Activated naive CD8-positive, alpha-beta T cell treated with anti-CD3 and anti-CD28 coated beads, Interleukin-2, amount 10 ng/mL, durations not matched to agents 7 days and 5 days (primary cell): ENCODE measurements at places on chromosomes 16 and 17.
A peak's percentile ranks its signal among the peaks of the same experiment; 100 is the strongest.

- peaks cover 10% of the 10 kb centered on the region for H3K4me1 ChIP-seq
- DNase-seq = no peak
- H3K4me3 ChIP-seq = no peak overlapping the region
- peaks cover 1% of the 10 kb centered on the region for H3K36me3 ChIP-seq
- H3K27me3 ChIP-seq = peaks cover 16% of the 10 kb centered on the region
Observed at GRCh38 chr17:30597776-30598288, 120.6 kb downstream of the GOSR1 start.

GRCh38 chr16:88315543-88316105 lies 67.1 kb upstream of the ZNF469 start:
- no peaks in the 10 kb centered on the region for H3K4me1 ChIP-seq
- peaks cover 2% of the 10 kb centered on the region for H3K27me3 ChIP-seq

DNA sequence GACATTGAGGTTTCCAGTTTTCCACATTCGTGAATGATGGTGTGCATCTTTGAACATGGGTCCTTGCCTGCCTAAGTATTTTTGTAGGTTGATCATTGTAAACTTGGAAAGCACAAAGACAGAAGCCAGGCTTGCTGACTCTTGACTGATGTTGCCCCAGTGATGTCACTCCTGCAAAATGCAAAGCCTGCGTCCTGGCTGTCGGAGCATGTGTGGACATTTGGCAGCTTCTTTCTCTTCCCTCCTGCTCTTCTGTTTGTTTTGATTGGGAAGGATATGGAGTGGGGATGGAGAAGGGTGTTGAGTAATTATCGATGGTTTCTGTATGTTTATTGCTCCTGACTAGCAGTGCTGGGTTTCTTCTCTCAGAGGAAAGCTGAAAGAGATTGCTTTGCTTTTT lies 3.2 kb downstream of the NDE1 start:
- peak overlapping the region; percentile 42 for H3K27ac ChIP-seq
- H3K36me3 ChIP-seq = peaks cover 31% of the 10 kb centered on the region
- no peak for DNase-seq
- H3K4me3 ChIP-seq = peak overlapping the region; percentile 100
- H3K4me1 ChIP-seq = peaks cover 42% of the 10 kb centered on the region
- H3K27me3 ChIP-seq = no peaks in the 10 kb centered on the region

- peak; percentile 75 for DNase-seq
- no peaks in the 10 kb centered on the region for H3K36me3 ChIP-seq
- H3K4me1 ChIP-seq = peaks cover 12% of the 10 kb centered on the region
- no peak overlapping the region for H3K27ac ChIP-seq
- peaks cover 63% of the 10 kb centered on the region for H3K27me3 ChIP-seq
- H3K4me3 ChIP-seq = peak overlapping the region; percentile 70
Observed at GRCh38 chr17:61409301-61410112, 9.9 kb downstream of the TBX2 start.

DNA sequence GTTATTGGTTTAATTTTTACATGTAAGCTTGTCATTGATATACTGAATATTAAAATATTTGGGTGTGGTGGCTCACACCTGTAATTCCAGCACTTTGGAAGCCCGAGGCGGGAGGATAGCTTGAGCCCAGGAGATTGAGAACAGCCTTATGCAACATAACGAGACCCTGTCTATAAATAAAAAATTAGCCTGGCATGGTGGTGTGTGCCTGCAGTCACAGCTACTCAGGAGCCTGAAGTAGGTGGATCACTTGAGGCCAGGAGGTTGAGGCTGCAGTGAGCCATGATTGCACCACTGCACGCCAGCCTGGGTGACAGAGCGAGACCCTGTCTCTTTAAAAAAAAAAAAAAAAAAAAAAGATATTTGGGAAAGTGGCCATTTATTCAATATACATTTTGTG lies 32.3 kb downstream of the NFAT5 start:
- peaks cover 5% of the 10 kb centered on the region for H3K4me1 ChIP-seq
- H3K4me3 ChIP-seq = no peak overlapping the region
- H3K36me3 ChIP-seq = peaks cover 16% of the 10 kb centered on the region
- no peak for DNase-seq
- H3K27me3 ChIP-seq = no peaks in the 10 kb centered on the region
- H3K27ac ChIP-seq = no peak overlapping the region

DNA sequence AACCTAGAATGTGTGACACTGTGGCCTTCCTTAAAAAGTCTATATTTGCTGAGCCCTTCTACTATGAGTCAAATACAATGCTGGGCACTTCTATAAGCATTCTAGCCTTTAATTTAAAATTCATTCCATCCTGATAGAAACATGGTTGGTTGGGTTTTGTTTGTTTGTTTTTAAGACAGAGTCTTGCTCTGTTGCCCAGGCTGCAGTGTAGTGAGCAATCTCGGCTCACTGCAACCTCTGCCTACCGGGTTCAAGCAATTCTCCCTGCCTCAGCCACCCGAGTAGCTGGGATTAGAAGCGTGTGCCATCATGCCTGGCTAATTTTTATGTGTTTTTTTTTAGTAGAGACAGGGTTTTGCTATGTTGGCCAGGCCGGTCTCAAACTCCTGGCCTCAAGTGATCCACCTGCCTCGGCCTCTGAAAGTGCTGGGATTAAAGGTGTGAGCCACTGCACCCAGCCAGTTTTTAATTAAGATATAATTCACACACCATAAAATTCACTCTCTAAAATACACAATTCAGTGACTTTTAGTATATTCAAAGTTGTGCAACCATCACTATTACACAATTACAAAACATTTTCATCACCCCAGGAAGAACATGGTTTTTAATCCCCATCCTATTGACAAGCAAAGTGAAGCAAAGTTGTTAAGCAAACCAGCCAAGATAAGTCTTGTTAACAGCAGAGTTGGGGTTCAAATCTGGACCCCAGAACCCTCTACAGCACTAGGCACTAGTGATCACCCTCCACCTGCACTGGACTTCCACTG lies 42.8 kb downstream of the CMTM4 start:
- peaks cover 19% of the 10 kb centered on the region for H3K4me1 ChIP-seq
- no peaks in the 10 kb centered on the region for H3K36me3 ChIP-seq
- peaks cover 6% of the 10 kb centered on the region for H3K27me3 ChIP-seq
- H3K27ac ChIP-seq = no peak overlapping the region
- no peak overlapping the region for H3K4me3 ChIP-seq

- peaks cover 17% of the 10 kb centered on the region for H3K36me3 ChIP-seq
- no peak for DNase-seq
- H3K4me1 ChIP-seq = peaks cover 9% of the 10 kb centered on the region
- H3K27ac ChIP-seq = no peak overlapping the region
Observed at GRCh38 chr17:606508-607250, 108.0 kb downstream of the VPS53 start.

DNA sequence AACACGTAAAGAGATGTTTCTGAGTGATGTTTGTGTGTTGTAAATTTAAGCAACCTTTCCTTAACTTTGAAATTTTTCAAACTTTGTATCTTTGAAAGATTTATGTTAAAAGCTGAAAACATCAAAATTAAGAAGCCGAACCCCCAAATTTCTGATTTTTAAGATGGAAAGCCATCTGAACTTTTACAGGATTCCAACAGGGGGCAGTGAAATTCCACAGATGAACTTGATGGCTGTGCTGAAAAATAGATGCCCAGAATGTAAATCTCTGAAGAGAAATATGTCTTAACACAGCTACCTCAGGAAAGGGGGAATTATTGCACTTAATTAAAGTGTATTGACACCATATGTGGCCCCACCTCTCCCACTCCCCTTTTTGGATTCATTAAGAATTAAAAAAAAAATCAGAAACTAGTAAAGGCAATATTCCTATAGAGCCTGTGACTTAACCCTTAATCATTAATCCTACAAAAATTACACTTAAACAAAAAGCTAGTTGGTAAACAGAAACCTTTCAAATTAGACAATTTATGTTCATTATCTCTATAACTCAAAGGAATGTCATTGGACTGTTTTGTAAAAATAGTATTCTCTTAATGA lies 597.9 kb downstream of the KCNJ2 start:
- no peaks in the 10 kb centered on the region for H3K36me3 ChIP-seq
- H3K4me1 ChIP-seq = no peaks in the 10 kb centered on the region
- H3K4me3 ChIP-seq = no peak overlapping the region
- no peak overlapping the region for H3K27ac ChIP-seq
- DNase-seq = no peak
- no peaks in the 10 kb centered on the region for H3K27me3 ChIP-seq

- no peaks in the 10 kb centered on the region for H3K4me1 ChIP-seq
- no peak for DNase-seq
- H3K4me3 ChIP-seq = no peak overlapping the region
- H3K36me3 ChIP-seq = no peaks in the 10 kb centered on the region
Observed at GRCh38 chr16:22739077-22739476, 74.9 kb upstream of the HS3ST2 start.

DNA sequence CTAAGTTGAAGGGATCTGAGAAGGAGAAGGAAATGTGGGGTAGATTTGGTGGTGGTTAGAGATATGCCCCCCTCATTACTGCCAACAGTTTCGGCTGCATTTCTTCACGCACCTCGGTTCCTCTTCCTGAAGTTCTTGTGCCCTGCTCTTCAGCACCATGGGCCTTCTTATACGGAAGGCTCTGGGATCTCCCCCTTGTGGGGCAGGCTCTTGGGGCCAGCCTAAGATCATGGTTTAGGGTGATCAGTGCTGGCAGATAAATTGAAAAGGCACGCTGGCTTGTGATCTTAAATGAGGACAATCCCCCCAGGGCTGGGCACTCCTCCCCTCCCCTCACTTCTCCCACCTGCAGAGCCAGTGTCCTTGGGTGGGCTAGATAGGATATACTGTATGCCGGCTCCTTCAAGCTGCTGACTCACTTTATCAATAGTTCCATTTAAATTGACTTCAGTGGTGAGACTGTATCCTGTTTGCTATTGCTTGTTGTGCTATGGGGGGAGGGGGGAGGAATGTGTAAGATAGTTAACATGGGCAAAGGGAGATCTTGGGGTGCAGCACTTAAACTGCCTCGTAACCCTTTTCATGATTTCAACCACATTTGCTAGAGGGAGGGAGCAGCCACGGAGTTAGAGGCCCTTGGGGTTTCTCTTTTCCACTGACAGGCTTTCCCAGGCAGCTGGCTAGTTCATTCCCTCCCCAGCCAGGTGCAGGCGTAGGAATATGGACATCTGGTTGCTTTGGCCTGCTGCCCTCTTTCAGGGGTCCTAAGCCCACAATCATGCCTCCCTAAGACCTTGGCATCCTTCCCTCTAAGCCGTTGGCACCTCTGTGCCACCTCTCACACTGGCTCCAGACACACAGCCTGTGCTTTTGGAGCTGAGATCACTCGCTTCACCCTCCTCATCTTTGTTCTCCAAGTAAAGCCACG lies 28.3 kb downstream of the STH start:
- H3K27me3 ChIP-seq = no peaks in the 10 kb centered on the region
- H3K36me3 ChIP-seq = peaks cover 13% of the 10 kb centered on the region
- H3K4me1 ChIP-seq = peaks cover 11% of the 10 kb centered on the region

DNA sequence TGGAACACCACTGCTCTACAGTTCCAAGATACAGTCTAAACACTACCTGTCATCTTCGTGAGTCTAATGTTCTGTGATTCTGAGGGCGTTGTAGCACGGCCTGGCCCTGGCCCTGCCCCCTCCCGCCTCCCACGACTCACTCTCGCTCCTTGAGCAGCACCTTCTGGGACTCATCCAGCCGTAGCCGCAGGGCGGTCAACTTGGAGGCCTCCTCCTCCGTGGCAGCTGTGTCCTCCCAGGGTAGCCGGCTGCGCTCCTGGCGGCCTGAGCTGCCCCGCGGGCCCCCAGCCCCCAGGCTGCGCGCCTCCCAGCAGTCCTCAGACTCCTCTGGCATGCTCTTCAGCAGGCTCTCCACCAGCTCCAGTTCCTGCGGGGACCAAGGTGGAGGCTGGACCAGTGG lies 10.6 kb downstream of the CCDC102A start:
- DNase-seq = no peak
- H3K4me1 ChIP-seq = peaks cover 18% of the 10 kb centered on the region
- H3K27me3 ChIP-seq = no peaks in the 10 kb centered on the region
- no peak overlapping the region for H3K4me3 ChIP-seq

DNA sequence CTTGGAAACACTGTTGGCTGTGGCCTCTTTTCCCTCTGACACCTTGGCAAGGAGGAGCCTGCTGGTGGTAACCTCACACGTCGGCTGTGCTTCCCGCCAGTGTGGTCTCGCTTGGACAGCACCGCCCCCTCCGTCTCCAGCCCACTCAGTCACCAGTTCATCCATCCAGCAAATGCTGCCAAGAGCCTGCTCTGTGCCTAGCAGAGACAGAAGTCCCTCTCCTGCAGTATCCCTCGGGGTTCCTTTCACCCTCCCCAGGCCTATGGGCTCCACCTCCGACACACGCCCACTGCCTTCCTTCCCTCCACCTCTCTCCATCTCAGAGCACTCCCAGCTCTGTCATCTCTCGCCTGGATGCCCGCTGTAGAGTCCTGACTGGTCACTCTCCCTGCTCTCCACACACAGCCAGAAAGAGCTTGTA lies 12.3 kb downstream of the CACNG4 start:
- peaks cover 31% of the 10 kb centered on the region for H3K27me3 ChIP-seq
- H3K4me3 ChIP-seq = no peak overlapping the region
- H3K4me1 ChIP-seq = peaks cover 3% of the 10 kb centered on the region
- H3K27ac ChIP-seq = no peak overlapping the region

GRCh38 chr16:54194334-54194743 lies 92.2 kb downstream of the IRX3 start:
- no peaks in the 10 kb centered on the region for H3K36me3 ChIP-seq
- no peak overlapping the region for H3K4me3 ChIP-seq
- H3K27me3 ChIP-seq = peaks cover 2% of the 10 kb centered on the region
- no peak overlapping the region for H3K27ac ChIP-seq
- peaks cover 2% of the 10 kb centered on the region for H3K4me1 ChIP-seq

DNA sequence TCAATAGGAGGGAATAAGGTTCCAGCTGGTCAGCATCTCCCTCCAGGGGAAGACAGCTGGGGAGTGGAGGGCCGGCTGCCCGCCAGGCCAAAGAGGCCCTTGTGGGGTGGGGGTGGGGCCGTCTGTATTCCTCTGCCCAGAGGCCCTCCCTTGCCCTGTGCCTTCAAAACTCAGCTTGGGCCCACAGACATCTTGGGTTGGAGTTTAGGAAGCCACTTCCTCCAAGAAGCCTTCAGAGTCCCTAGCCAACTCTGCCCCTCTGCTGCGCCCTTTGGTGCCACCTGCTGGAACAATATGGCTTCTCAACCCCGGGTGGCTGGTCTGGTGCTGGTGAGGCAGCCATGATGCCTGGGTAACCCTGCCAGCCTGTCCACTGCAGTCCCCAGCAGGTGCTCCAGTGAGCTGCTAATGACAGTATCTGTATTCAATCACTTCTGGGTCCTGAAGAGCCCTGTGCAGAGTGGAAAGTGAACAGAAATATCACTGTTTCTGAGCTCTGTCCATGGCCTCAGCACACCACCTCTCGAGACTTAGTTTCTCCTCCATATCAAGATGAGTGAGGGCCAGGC lies 16.7 kb downstream of the HSD11B2 start:
- no peak overlapping the region for H3K4me3 ChIP-seq
- peak; percentile 76 for DNase-seq
- H3K36me3 ChIP-seq = peaks cover 6% of the 10 kb centered on the region
- no peaks in the 10 kb centered on the region for H3K27me3 ChIP-seq

DNA sequence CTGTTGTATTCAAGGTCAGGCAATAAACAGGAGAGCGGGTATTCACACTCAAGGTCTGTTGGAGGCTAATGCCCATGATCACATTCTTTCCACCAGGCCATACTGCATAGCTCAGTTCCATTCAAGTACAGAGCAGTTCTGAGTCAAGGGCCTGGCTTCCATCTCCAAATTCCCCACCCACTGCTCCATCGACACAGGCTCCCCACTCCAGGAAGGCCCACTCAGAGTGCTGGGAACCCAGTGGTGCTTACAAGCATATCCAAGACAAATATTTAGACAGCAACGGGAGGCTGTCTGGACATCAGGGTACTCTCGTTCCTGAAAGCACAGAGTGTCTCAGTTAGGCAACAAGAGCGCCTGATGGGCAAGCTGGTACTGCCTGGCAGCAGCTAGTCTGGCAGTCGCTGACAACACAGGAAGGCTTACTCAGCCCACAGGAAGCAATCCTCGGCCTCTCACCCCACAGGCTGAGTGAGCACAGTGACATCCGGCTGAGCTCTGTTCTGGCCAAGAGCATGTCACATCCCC lies 40.9 kb downstream of the RFFL start:
- H3K27ac ChIP-seq = peak overlapping the region; percentile 97
- H3K4me1 ChIP-seq = peaks cover 32% of the 10 kb centered on the region
- peaks cover 18% of the 10 kb centered on the region for H3K36me3 ChIP-seq
- H3K27me3 ChIP-seq = no peaks in the 10 kb centered on the region
